Effector memory CD4-positive, alpha-beta T cell (primary cell): ENCODE measurements at places on chromosomes 16 and 17.

DNA sequence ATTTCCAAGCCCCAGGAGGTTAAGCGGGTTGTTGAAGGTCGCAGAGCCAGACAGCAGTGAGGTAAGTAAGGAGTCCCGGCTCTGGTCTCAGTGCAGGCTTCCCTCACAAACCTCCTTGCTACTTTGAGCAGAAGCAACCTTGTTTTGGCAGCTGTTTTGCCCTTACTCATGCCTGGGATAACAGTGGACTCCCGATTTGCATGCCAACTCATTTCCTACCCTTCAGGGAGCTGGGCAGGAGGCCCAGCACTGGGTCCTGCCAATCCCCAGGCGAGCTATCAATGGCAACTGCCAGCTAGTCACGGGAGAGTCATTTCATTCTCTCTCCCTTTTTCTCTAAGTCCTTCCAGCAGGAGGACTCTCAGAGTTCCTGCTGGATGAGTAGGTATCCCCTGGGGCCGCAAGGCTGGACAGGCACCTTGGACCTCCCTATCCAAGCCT lies 72.0 kb upstream of the KSR1 start:
- H3K4me3 ChIP-seq = no peak overlapping the region
- no peak overlapping the region for H3K27ac ChIP-seq
- no peaks in the 10 kb centered on the region for H3K27me3 ChIP-seq
- no peaks in the 10 kb centered on the region for H3K4me1 ChIP-seq
- H3K36me3 ChIP-seq = no peaks in the 10 kb centered on the region

DNA sequence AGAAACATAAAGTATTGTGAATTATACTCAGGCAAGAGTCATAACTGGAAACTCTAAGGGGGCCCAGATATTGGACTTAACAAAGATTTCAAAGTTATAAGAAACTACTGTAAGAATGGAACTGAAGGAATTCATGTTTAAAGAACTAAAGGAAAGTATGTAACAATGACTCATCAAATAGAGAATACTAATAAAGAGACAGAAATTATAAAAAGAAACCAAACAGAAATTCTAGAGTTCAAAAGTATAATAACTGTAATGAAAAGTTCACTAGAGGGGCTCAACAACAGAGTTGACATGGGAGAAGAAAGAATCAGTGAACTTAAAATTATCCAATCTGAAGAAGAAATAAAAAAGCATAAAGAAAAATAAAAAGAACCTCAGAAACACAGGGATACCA lies 55.4 kb downstream of the ADCY9 start:
- H3K36me3 ChIP-seq = no peaks in the 10 kb centered on the region
- no peak overlapping the region for H3K27ac ChIP-seq
- H3K4me1 ChIP-seq = peaks cover 12% of the 10 kb centered on the region
- H3K4me3 ChIP-seq = no peak overlapping the region
- no peaks in the 10 kb centered on the region for H3K27me3 ChIP-seq

GRCh38 chr17:36198831-36199465 lies 2.4 kb upstream of the CCL3L1 start:
- no peak overlapping the region for H3K27ac ChIP-seq
- DNase-seq = no peak
- no peaks in the 10 kb centered on the region for H3K27me3 ChIP-seq
- H3K4me3 ChIP-seq = no peak overlapping the region
- no peaks in the 10 kb centered on the region for H3K36me3 ChIP-seq

DNA sequence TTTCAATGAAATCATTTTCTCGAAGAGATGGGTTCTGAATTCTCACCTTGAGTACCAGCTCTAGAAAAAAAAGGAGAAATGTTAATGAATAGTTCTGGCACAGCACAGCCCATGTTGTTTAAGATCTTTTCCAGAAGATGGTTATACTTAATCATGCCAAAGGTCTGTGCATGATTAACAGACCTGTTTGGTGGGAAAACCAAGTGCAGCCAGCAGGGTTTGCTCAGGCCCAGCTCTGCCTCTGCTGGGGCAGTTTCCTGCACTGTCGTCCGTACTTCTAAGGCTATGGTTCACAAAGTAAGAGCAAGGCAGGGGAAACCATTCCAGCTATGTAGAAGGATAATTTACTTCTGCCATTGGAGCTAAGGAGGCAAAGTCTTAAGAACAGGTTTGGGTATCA lies 10.7 kb downstream of the ANKRD40 start:
- peaks cover 60% of the 10 kb centered on the region for H3K36me3 ChIP-seq
- no peak for DNase-seq
- no peaks in the 10 kb centered on the region for H3K4me1 ChIP-seq
- no peaks in the 10 kb centered on the region for H3K27me3 ChIP-seq
- H3K4me3 ChIP-seq = no peak overlapping the region

DNA sequence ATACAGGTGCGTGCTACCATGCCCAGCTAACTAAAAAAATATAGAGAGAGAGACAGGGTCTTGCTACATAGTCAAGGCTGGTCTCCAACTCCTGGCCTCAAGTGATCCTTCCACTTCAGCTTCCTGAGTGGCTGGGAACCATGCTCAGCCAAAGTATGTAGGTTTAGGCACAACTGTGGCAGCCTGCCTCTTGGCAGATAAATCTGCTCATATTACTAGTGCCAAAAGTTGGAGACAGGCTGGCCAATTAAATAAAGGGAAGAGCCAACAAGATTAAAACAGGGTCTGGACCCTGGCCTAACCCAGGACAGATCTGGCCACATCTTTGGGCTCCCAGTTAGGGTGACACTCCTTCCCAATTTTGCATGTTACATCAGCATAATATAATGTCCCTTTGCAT lies 151.7 kb downstream of the CBLN1 start:
- H3K4me3 ChIP-seq = no peak overlapping the region
- H3K27ac ChIP-seq = no peak overlapping the region
- no peaks in the 10 kb centered on the region for H3K36me3 ChIP-seq

- DNase-seq = no peak
- no peak overlapping the region for H3K27ac ChIP-seq
- no peaks in the 10 kb centered on the region for H3K4me1 ChIP-seq
- H3K27me3 ChIP-seq = no peaks in the 10 kb centered on the region
- H3K36me3 ChIP-seq = no peaks in the 10 kb centered on the region
Measured at GRCh38 chr17:10311131-10311530, 61.7 kb downstream of the MYH13 start.

DNA sequence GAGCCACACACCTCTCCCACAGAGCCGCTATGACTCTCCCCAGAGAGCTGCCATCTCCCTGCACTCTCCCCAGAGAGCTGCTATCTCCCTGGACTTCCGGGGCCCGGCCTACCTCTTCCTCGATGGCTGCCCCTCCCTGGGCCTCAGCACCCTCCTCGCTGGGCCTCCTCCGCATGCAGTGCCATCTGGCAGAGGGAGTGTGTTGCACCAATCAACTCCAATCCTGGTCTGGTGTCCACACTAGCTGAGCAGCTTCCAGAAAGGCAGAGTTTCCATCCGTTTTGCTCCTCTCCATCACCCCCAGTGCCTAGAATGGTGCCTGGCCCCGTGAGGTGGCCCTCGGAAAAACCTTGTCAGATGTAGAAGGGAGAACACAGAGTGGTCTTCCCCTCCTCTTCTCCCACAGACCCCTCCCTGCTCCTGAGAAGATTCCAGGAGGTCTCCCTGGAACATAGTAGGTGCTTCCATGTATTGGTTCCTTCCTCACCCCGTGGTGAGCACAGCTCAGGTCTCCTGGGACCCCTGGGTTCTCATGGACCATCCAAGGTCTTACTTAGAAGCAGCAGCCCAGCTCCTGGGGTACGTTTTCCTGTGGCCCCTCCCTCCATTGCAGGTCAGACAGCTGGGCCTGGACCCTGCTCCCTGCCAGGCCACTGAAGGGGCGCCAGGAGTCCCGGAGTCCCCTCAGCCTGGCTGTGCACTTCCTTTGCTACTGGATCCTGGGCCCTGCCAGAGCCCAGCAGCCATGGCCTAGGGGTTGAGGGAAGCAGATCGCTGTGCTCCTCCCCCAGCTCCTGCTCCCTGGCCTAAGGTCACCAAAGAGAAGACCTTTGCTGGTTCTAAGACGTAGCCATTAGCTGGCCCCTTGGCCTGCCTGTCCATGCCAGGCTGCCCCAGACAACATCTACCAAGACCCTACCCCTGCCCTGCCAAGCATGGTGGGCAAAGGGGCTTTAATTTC lies 233.8 kb upstream of the GSE1 start:
- H3K4me1 ChIP-seq = no peaks in the 10 kb centered on the region
- no peaks in the 10 kb centered on the region for H3K36me3 ChIP-seq
- H3K27me3 ChIP-seq = no peaks in the 10 kb centered on the region
- DNase-seq = no peak

DNA sequence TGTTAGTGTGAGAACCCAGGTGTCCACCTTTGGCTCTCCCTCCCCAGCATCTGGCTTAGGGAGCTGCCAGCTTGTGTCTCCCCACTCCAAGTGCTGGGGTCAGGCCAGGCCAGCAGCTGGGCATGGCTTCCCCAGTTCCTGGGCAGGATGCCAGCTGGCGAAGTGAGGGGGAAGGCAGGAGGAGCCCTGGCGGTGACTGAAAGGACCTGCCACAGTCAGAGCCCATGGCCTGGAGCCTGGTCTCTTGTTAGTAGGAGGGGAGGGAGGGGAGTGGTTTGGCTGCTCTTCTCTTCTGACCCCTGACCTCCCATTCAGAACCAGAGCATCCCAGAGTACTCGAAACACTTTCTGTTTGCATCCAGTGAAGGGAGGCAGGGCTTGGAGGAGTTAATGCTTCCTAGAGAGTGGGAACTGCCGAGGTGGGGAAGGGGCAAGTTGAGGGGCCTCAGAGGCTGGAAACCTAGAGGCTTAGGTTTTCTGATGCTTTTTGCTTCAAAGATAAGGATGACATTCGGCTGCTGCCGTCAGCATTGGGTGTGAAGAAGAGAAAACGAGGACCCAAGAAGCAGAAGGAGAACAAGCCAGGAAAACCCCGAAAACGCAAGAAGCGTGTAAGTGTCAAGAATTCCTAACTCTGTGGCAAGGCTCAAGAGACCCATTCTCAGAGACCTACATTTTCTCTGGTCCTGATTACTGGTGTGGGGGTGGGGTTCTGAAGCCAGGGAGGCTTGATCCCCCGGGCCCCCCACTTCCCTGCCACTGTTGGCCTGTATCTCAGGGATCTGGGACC lies 772 bp downstream of the CHD3 start:
- H3K4me1 ChIP-seq = peaks cover 20% of the 10 kb centered on the region
- H3K27me3 ChIP-seq = no peaks in the 10 kb centered on the region
- DNase-seq = peak; percentile 35
- H3K4me3 ChIP-seq = no peak overlapping the region
- peak overlapping the region; percentile 87 for H3K27ac ChIP-seq
- H3K36me3 ChIP-seq = peaks cover 26% of the 10 kb centered on the region

- no peak for DNase-seq
- peaks cover 30% of the 10 kb centered on the region for H3K4me1 ChIP-seq
- peak overlapping the region; percentile 94 for H3K4me3 ChIP-seq
- no peaks in the 10 kb centered on the region for H3K36me3 ChIP-seq
- H3K27ac ChIP-seq = peak overlapping the region; percentile 98
Measured at GRCh38 chr16:24540602-24541210, 1.3 kb downstream of the RBBP6 start.
